Activated CD4-positive, alpha-beta T cell treated with anti-CD3 and anti-CD28 coated beads for 36 hours (primary cell): ENCODE measurements at places on chromosomes 11 and 22.
A peak's percentile ranks its signal among the peaks of the same experiment; 100 is the strongest.

DNA sequence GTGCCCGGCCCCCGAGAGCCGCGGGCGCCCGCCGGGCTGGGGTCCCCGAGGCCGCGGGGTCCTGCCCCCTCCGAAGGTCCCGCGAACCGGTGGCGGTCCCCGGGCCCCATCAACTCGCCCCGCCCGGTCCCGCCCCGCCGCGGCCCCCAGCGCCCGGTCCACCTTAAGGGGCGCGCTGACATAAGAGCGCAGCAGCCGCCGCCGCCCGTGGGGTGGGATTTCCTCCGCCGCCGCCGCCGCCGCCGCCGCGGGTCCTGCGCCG lies at the start of gene ZDHHC8:
Gene ZDHHC8 (plus strand): TSS at position 208 of the 262 bp plus-strand sequence. CDS start 144 bp downstream, outside the sequence.
- peak; percentile 63 for DNase-seq

GRCh38 chr11:72974487-72975205 lies 160.4 kb downstream of the ATG16L2 start:
- no peak for DNase-seq

GRCh38 chr11:119551420-119552105 lies 128.6 kb upstream of the THY1 start:
- no peak for DNase-seq

DNA sequence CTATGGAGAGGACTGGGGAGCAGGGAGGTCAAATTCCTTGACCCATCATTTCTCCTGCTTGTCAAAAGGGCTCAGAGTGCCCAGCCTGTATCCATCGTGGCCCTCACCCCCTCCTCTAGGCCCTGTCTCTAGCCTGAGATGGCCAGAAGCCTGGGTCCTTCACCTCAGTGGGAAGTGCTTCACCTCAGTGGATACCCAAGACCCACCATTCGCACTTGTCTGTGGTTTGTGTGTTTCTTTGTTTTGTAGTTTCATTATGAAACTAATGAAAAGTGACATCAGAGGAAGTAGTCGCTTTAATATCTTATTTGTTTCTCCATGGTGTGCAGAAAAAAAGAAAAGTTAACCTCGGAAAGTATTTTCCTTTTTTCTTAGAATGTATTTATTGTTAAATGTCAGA lies 194.0 kb upstream of the CADM1 start:
- no peak for DNase-seq

- no peak for DNase-seq
Observed at GRCh38 chr11:79461666-79462645, 21.1 kb upstream of the TENM4 start.

DNA sequence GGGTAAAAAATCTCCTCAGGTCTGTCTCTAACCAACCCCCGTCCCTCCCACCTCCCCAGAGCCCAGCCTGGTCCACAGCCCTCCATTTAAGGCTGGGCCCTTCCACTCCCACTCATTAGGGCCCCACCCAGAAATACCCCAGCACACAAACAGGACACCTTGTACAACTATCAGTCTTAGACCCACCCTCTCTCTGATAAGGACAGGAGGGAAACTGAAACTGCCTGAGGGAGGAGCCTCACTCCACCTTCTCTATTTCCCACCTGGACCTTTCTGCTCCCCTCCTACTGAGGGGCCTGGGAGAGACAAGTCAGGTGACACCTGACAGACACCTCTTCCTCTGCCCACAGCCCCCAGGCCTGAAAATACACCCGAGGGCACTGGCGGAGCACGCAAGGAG lies 90.2 kb downstream of the PLEKHA7 start:
- no peak for DNase-seq

DNA sequence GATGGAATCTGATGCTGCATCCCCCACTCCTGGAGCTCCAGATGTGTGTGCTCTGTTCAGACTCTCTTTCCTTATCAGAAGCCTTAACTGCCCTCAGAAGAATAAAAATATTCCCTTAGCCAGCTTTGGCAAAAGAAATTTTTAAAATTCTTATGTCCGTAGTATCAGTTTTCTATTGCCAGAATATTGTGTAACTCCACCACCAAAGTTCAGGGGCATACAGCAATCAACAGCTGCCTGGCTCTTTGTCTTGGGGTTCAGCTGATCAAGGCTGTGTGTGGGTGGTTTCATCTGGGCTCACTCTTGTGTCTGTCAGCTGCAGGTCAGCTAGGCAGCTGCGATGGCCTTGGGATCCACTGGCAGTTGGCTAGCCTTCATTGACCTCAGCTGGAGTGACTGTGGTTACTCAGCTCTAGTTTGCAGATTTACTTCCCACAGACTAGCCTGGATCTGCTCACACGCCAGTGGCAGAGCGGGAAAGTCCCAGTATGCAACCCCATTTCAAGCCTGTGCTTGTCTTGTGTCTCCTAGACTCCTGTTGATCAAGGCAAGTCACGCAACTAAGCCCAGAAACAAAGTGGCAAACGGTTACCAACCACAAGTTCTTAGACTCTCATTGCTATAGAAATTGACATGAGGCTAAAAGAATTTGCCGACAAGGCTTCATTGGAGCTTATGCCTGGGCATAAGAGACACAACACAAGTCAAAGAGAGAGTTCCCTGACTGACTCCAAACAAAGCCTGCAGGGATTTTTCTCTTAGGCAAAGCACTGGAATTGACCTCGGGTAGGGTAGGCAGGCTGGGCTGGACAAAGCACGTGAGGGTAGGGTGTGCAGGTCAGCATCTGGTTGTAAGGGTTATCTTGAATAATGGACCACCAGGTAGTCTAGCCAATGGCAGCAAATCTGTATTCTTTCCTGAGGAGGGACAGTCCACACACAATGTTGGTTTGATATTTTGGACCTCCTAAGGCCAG lies 7.5 kb downstream of the TMEM138 start:
- no peak for DNase-seq

- no peak for DNase-seq
Observed at GRCh38 chr22:40025856-40026255, 31.1 kb downstream of the FAM83F start.

DNA sequence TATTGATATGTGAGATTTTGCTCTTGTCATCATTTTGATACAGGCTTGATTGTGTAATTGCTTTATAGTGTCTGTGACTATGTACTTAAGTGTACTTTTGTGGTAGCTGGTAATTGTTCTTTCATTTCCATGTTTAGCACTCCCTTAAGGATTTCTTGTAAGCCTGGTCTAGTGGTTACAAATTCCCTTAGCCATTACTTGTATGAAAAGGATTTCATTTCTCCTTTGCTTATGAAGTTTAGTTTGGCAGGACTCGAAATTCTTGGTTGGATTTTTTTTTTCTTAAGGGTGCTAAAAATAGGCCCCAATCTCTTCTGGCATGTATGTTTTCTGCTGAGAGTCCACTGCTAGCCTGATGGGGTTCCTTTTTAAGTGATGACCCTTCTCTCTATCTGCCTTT lies 346.8 kb downstream of the JRKL start:
- DNase-seq, result no peak
